ENCODE measurements at places on chromosomes 6 and 20. TPM values are rescaled to one million over a fixed set of nuclear protein-coding genes. Genes with fewer than 3 reads are reported as not detected.

- peak; percentile 55 for DNase-seq
Measured at GRCh38 chr6:75893058-75893775, 144.2 kb downstream of the MYO6 start.

DNA sequence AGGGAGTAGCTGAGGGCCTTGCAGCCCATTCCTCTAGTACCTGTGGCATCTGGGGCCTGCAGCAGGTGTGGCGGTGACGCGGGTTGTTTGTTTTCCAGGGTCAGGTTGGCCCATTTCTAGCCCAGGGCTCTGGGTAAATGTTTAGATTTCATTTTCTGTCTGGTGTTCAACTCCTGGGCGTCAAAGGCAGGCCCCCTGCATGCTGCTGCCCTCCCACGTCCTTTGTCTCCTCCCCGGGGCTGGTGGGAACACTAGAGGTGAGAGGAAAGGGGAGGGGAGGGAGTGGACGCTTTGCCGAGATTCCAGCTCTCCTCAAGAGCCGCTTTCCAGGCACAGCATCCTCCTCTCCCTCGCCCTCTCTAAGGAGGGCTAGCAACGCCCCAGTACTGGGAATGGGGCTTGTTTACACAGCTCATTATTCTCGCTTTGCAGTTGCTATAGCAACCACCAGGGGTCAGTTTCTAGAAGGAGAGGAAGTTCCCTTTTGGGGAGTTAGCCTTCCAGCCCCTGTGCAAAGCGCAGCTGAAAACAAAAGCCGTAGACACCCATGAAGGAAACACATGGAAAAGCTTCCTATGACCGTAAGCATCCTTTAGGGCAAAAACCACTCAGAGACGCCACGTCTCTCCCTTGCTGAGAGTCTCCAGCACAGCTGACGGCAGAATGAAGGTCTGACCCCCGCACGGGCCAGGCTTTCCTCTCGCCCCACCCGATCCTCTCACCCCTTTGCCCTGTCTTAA, 170.6 kb downstream of the LY86 start:
- no peak for DNase-seq

DNA sequence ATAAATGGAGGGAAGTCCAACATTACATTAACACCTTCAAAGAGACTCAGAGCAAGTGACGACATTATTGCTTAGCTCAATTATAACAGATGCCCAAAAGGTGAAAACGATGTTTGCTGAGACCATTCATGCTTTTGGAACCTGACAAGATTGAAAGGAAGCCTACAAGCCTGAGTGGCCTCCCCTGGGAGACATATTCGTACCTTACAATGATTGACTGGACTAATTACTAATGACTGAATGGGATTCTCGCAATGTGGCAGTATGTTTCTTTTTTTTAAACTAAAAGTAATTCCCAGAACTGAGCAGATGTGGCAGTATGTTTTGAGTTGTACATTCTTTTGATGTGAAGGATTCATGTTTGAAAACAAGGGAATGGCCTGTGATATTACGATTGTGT, 49.9 kb downstream of the VEGFA start:
- no peak for DNase-seq

Gene RSPO3
- total RNA-seq = not detected

Gene FERMT1
- 7.0 TPM for total RNA-seq

Gene TMEM181
- 24.1 TPM for total RNA-seq

Gene OPRL1
- 0.81 TPM for total RNA-seq

Gene SRC
- total RNA-seq = 17.8 TPM
